ENCODE measurements at places on chromosomes 3 and 15.

- no peak for DNase-seq
These were observed 39.6 kb downstream of the DPH6 start for GRCh38 chr15:35506272-35506870.

DNA sequence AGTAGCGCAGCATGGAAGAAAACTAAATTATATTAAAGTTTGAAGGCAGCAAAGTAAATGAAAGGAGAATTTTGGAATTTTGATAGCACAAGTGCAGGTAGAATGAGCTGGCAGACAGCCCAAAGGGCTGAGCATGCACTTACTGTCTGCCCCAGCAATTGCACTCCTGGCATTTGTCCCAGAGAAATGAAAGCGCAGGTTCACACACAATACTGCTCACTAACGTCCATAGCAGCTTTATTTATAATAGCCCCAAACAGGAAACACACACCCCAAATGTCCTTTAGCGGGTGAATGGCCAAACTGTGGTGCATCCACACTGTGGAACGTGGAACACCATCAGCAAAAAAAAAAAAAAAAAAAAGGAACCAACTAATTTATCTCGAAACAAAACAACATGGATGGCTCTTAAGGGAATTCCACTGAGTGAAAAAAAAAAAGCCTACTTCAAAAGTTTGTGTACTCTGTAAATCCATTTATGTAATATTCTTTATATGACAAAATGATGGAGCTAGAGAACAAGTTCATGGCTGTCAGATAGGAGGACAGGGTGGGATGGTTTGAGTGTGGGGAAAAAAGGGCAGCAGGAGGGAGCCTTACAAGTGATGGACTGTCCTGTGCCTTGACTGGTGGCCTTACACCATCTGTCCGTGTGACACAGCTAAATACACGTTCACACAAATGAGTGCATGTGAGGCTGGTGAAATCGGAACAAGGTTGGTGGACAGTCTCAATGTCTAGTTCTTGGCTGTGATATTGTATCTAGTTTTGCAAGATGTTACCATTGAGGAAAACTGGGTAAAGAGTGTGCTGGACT lies 6.0 kb upstream of the TM2D3 start:
- DNase-seq: no peak

GRCh38 chr15:79593119-79593869 lies 161.2 kb downstream of the MINAR1 start:
- peak; percentile 23 for DNase-seq

- DNase-seq: no peak
These were observed 56.8 kb downstream of the NOX5 start for GRCh38 chr15:69071260-69071659.

GRCh38 chr3:88058581-88059379 lies at the start of the genes CGGBP1 and ZNF654:
Gene CGGBP1, minus strand, starts transcription at chr3:88059005. Its CDS starts 3,029 bp downstream, at chr3:88055976.
Gene ZNF654, plus strand, starts transcription at chr3:88059255. Its CDS starts 65 bp downstream, at chr3:88059320.
- peak; percentile 99 for DNase-seq

GRCh38 chr3:11588755-11589154 lies 55.0 kb downstream of the VGLL4 start:
- no peak for DNase-seq

- DNase-seq: no peak
These were observed 13.6 kb downstream of the ARF4 start for GRCh38 chr3:57583544-57583943.

DNA sequence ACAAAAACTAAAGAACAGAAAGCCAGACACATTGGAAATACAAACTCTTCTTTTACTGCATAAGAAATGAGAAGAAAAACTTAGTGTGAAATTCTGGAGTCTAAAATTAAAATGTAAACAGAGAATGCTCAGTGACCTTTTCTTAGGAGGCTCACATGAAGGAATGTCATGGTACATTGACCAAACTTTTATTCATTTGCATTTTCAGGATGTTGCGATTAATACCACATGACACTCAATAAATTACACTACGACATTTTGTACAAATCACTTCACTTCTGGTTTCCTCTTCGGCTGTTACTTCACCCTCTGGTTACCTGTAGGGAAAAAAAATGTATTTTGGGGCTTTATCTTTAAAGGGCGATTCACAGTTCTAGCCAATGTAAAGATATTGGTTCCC lies 56.4 kb upstream of the ACTC1 start:
- DNase-seq: no peak

DNA sequence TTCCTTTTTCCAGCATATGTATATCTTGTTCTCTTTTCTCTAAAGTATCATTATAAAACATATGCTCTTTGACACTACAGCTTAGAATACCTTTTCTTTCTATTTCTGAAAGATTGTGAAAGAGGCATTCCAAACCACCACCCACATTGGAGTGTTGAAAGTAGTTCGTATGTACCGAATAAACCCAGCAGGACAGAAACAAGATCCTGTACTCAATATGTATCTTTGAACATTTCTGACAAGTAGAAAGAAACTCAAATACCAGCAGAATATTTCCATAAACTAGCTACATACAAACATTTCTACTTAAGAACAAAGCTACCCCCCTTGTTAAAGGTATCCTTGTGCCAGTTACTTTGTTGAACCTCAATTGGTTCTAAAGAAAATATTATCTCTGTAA lies 415.3 kb upstream of the ALCAM start:
- no peak for DNase-seq

DNA sequence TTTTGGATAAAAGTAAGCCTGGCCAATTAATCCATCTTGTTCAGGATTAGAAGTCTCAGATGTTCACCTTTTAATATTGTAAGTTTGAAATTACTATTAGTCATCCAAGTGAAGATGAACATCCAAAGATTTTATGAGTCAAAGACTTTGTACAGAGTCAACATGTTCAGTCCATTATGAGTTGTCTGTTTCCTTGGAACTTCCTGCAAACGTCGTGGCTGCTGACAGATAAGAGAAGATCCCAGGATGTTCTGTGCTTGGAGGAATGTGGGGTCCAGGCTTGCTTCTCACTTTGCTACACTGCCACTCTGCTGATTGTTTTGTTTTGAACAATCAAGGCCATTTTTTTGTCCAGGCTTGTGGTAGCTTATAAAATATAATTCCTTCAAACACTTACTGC lies 74.3 kb upstream of the SLCO2A1 start:
- DNase-seq: peak; percentile 48

DNA sequence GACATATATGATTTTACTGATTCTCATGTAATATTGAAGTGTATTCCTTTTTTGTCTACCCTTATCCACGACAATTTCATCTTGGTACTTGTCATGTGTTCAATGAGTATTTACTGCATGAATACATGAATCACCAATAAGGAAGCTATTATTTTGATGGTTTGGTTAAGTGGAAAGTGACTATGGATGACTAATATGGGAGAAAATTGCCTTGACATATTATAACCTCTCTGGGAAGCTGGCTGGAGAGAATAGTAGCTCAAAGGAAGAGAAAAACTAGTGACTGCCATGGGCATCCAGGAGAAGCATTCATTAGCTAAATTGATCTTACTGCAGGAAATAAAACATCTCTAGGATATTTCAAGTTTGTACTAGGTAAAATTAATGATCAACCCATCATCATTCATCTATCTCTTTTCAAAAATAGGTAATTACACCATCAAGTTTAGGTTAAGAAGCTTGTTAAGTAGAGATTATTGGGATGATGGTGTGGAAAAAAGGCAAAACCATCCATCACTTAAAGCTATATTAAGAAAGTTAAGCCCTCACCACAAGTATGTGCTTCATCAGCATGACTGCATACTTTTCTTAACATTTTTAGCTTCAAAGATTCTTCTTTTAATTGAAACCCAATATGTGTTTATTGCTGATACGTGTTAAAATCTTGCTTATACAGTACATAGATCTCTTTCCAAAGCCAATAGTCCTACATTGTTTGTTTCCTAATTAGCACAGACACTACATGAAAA lies 455.2 kb upstream of the ARPP21 start:
- no peak for DNase-seq

DNA sequence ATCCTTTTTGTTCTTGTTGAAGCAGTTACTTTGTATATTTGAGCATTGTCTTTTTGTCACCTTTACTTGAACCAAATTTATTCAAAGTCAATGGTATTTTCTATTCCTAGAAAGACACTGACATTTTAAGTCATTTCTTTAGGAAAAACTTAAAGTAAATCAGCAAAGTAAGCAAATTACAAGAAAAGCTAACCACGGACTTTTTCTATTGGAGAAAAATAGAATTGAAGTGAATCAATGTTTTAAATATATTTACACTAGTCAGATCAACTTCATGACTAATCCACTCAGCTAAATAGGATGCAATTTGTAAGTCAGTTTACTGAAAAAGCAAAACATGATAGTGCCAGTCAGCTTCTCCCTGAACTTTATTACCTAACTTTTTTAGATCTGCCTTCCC lies 733.8 kb upstream of the ALCAM start:
- no peak for DNase-seq

DNA sequence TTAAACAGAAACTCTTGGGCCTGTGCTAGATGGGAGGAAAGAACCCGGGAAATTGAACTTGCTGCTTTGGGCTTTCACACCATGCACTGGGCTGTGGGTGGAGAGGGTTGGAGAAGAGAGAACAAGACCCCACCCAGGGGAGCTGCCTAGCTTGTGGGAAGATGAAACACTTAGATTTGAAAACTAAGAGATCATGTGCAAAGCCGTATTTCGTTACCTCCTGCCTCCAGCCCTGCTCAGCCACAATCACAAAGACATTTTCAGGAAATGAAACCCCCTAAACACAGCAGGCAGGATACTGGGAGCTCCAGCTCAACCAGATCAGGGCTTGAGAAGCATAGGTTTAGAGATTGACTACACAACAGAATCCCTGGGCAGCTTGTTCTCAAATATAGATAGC lies 183.0 kb upstream of the C2CD4B start:
- no peak for DNase-seq

GRCh38 chr3:129971351-129972052 lies 3.0 kb upstream of the TRH start:
- no peak for DNase-seq

GRCh38 chr15:60672400-60672799 lies 193.5 kb upstream of the ICE2 start:
- DNase-seq: no peak

DNA sequence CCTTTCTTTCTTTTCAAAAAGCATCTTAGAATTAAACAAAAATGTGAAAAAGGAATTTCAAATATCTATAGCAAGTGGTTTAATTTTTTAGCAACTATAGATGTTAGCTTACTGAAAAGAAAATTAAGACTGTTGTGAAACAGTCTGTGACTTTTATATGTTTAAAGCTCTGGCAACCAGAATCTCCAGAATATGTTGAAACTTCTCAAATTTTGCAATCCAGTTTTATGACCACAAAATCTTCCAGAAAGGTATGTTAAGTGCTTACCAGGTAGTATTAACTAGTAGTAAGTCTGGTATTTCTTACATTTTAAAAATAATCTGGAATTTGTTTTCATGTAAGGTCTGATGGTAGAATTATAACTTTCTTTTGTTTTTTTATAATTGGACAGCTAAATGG lies 235.0 kb downstream of the SLC9A9 start:
- DNase-seq: no peak

- DNase-seq: no peak
These were observed 107.4 kb upstream of the MLF1 start for GRCh38 chr3:158463556-158463955.

DNA sequence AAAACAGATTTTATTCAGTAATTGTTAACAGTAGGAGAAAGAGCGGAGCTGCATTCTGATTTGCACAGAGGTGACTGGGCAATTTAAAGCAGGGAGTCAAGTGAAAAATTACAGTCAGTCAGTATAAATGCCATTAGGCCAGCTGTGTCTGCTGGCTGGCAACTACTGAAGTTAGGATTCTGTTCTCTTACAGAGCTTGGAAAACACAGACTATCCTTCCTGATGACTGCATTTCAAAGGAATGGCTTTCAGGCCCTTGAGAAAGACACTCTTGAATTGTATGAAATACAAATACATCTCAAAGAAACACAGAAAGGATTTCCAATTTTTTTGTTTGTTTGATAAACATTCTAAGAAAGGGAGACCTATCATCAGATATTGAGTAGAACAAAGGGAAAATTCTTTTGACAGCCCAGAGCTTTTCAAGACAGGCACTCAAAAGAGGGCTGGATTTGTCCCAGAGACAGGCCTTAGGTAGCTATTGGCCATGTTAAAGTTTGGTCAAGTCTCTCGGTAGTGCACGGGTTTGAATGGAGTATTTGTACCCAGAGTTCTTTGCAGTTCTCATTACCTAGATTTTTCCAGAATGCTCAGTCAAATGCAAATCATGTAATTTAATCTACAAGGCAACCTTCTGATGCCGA lies 551.2 kb upstream of the CCDC54 start:
- DNase-seq: peak; percentile 55

GRCh38 chr15:58568157-58568571 lies 136.4 kb downstream of the LIPC start:
- no peak for DNase-seq

DNA sequence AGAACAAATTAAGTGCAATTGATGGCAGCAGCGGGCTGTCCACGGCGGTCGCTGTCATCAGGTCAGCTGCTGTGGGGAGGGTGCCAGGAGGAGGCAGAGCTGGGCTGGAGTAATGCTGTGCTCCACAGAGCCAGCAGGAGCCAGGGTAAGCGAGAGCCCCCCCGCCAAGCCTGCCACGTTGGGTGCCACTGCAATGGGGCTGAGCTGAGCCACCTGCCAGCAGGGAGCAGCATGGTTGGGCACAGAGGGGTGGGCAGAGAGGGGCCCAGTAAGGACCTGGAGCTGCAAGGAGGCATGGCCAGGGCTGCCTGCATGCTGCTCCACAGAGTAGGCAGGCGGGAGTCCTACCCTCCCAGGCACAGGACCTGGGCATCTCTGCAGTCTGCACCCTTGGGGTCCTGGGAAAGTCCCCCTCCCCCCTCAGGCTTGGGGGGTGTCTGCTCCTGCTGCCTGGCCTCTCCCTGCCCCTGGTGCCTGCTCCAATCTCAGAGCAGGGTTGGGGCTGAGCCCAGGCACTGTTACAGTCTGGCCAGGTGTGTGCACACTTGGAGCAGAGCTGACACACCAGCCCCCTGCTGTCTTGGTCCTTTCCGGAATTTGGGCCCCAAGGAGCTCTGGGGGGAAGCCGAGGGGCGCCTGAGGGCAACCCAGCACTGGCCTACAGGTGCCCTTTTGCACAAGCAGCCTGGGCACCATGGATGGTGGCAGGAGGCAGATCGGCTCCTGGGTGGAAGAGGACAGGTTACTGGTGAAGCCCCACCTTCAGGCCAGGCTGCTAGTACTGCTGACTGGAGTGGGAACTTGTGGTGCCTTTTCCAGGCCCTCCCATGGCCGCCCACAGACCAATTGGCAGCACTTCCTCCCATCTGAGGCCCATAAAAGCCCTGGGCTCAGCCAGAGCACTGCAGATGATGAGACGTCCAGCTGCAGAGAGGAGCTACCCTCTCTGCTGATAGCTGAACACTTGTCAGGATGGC lies 8.5 kb upstream of the PIAS1 start:
- no peak for DNase-seq

DNA sequence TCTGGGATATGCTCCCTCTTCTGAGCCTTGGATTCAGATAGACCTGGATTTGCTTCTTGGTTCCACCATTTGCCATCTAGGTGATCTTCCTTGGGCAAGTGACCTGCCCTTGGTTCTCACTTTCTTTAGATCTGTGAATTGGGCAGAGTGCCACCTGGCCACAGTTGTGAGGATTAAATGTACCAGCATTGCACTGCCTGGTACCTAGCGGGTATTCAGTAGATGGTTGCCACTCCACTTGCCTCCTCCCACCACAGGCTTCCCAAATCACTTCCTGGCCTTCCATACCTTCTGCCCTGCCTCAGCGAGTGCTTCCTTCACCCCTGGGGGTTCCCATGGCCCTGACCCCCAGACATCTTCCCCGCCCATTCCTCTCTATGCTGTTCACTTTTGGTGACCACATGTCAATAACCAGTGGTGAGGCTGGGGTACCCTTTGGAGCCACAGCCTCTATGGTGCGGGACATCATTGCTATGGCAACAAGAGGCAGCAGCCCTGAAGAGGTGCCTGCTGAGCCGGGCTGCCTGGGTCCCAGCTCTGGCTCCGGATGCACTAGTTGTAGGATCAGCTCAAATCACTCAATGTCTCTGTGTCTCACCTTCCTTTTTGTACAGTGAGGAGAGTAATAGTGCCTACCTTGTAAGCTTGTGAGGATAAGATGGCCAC lies 40.5 kb downstream of the CMTM7 start:
- DNase-seq: no peak

All from HCEC 1CT (cell line).